Fibroblast of the aortic adventitia (primary cell): ENCODE measurements at places on chromosomes 13 and 19. TPM values are rescaled to one million over a fixed set of nuclear protein-coding genes. Genes with fewer than 3 reads are reported as not detected.

THAP8 gene
- total RNA-seq = 2.5 and 4.1 TPM in 2 replicates

GRCh38 chr19:57830071-57830602, at the start of gene ZNF587B:
Gene ZNF587B (plus strand): TSS chr19:57830299. CDS start chr19:57830529, 230 bp downstream.
- peak; percentile 62 for DNase-seq

DNA sequence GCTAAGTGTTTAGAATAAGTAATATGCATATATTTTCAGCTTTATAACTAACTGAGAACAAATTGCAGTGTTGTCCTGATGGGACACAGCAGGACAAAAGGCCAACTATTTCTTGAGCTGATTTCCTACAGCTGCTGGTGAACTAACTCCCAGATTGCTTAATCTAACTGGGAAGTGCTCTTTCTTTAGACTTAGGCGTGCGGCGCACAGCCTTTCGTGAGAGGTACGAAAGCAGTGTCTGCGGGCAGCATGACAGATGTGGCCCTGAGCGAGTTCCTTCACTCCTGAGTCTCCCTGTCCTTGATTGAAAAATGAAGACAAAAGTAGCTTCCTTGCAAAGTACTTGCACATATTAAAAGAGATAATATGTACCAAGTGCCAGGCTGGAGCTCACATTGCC, 47.3 kb upstream of the NPAS1 start:
- peak; percentile 63 for DNase-seq

DNA sequence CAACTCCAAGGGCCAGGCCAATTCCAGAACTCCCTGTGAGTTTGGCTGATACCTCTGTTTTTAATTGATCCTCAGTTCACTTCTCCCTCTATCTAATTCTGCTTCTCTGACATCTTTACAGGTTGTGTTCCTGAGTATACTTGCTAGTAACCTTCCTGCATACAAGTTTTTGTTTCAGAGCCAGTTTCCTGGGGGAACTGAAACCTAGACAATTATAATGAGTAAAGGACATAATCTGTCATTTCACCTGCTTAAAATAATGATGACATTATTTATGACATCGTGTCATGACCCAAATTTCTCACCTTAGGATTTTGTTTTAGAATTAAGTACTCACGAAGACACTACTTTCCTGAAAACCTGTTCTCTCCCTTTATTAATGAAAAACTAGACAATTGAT, 12.5 kb upstream of the MYCBP2 start:
- DNase-seq = no peak

CGB5 gene
- total RNA-seq = not detected in 2 replicates

GRCh38 chr13:45752510-45752909, 50.4 kb downstream of the CBY2 start:
- DNase-seq = no peak

DNA sequence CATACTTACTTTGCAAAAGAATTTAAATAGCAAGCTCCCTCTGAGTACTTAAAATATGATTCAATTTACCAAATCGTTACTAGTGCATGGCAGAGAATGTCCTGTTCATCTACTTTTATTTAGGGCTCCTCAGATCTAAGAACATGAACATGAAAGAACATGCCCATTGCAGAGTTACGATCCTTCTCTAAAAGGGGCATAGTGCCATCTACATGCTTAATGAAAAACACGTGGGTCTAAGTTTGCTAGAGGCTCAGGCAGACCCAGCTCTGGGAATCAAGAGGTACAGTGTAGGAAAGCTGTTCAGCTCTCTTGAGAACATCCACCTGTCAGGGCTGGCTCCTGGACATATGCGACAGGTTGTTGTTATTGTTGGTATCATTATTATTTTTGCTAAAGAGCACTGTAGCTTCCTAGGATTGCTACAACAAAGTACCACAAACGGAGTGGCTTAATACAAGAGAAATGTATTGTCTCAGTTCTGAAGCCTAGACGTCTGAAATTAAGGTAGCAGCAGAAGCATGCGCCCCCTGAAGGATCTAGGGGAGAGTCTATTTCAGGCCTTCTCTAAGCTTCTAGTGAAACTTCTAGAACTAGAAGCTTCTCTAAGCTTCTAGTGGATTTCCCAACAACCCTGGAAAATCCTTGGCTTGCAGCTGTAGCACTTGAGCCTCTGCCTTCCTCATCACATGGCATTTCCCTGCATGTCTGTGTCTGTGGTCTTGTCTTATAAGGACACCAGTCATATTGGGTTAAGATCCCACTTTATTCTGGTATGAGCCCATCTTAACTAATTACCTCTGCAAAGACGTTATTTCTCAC, 133.9 kb downstream of the DCT start:
- DNase-seq = peak; percentile 76

DNA sequence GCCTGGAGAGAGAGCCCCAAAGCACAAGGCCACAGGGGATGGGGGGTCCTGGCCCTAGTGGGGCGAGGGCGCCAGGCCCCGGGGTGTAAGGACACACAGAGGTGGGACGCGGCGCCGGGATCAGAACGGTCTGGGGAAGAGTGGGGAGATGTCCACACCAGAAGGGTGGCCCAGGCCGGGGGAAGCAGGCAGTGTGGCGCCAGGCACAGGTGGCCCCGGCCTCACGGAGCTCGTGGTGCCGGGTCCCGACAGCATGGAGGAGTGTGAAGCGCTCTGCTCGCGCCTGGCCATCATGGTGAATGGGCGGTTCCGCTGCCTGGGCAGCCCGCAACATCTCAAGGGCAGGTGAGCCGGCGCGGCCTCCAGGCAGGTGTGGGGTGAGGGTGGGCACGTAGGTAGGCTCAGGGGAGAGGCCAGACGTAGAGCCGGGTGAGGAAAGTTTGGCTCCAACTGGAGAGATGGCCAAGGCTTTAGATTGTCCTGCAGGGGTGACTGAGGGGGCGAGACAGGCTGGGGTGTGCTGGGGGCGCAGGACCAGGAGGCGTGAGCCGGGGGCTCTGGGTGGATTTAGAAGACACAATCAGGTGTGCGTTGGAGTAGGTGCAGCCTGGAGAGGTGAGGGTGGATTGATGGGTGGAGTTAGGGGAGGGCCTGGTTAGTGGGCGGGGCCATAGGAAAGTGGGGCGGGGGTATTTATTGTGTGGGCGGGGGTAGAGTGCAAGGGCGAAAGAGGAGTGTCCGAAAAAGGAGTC, 2.9 kb upstream of the ARHGAP45 start:
- DNase-seq = no peak

DNA sequence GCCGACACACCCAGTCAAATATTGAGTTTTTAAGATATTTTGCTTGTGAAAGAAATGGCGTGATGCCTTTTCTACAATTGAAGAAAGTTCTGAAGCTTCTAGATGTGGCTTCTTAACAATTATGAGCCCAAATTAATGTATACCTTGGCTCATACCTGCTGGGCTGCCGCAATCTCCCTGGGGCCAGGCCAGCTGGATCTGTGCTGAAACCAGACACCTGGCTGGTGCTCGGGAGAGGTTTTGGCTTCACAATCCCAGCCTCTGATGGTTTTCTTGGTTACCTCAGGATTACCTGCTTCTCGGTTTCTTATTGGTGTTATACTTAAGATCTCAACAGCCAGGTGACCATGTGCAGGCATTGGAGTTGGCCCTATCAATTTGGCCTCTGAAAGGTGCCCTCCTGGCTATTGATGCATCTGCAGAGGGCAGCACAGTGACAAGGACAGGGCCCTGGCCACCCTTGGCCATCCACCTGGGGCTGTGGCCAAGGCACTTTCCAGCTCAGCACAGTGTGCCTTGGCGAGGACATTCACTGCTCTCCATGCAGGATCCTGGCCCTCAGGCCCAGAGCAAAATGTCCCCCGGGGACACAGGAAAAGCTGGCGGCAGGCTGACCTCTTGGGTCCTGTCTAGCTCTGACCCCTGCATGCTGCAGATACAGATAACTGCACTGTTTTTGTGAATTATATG, 305.0 kb downstream of the ZNF536 start:
- no peak for DNase-seq

IL17D gene
- 1.6 and 5.0 TPM in 2 replicates for total RNA-seq

DNA sequence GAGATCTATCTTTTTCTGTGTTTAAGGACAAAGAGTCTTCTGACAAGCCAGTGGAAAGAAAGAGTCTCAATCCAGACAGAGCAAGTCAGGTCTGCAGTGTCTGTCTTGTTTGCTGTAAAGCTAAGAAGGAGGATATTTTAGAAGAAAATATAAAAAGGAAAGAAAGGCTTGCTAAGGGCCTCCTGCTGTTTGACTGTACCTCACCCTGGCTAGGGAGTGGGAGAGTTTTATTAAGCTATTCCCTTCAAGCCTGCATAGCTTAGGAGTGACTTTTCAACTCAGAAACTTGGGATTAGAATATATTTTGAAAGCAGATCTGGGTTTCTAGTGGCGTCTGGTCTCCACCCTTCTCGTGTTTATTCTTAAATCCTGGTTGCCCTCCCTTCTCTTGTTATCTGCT, 460.0 kb downstream of the COG6 start:
- DNase-seq = peak; percentile 38

GRCh38 chr19:16104722-16105121, 7.0 kb upstream of the RAB8A start:
- DNase-seq = no peak

GRCh38 chr19:33797802-33798671, 1.4 kb downstream of the KCTD15 start:
- DNase-seq = no peak

- DNase-seq = peak; percentile 85
These were observed 149.0 kb upstream of the SERP2 start for GRCh38 chr13:44224450-44225149.

DNA sequence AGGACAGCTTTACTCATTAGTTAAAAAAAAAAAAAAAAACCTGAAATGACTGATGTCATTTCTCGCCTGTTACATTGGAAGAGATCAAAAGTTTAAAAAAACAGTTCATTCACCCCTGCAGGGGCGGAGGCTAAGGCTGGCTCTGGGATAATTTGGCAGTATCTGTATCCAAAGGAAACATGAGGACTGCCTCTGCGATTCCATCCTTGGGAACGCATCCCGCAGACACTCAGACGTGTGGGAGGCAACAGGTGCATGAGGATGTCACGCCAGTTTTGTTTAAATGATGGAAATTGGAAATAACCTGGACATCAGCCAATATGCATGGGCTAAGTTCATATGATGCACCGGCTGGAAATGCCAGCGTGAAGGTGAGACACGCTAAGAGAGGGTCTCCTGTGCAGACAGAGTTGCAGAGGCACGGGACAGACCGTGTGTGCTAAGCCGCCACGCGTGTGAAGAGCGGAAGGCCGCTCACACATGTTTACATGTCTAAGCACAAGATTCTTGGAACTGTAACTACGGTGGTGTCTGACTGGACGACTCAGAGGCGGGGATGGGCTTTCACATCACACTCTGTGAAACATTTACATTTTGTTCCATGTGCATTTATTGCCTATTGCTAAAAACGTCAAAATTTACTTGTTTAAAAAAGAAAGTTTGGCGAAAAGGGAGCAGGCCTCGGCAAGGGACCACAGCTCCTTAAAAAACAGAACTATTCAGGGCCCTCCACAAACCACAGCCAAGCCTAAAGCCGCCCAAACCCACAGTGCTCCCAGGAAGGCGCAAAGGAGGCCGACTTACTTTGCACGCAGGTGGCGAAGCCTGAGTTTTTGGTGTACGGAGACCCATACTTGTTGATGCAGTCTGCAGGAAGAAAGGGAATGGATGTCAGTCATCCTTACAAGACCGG, 17.9 kb downstream of the GAS6 start:
- no peak for DNase-seq

GRCh38 chr19:12696366-12697335, at the start of gene FBXW9:
Gene FBXW9 (minus strand): TSS chr19:12696631. CDS start chr19:12696581, 50 bp downstream.
- peak; percentile 97 for DNase-seq

ZSCAN18 gene
- 7.6 and 50.7 TPM in 2 replicates for total RNA-seq

RASGRP4 gene
- not detected in 2 replicates for total RNA-seq

POGLUT2 gene
- total RNA-seq = 9.6 and 17.8 TPM in 2 replicates

DNA sequence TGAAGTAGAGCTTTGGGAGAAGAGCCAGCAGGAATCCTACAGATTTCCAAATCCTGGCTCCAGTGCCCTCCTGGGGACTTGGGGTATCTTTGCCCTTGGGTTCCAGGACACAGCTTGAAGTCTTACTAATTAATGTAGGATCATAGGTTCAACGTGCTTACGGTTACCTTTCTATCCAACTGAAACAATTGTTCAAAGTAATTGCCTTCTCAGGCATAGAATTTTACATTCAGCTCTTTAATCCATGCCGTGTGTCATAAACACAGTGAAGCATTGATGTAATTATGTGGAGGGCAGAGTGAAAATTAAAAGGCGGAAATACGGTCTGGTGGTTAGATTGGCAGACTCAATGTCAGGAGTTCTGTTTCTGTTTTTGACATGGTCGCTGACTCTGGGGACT, 170.4 kb downstream of the COG6 start:
- DNase-seq = no peak

- no peak for DNase-seq
These were observed 491 bp downstream of the CCER2 start for GRCh38 chr19:38911388-38912001.

GRCh38 chr13:83824120-83824519, 58.2 kb downstream of the SLITRK1 start:
- DNase-seq = no peak

GRCh38 chr19:45770192-45771101, 1.4 kb upstream of the SIX5 start:
- DNase-seq = peak; percentile 97

- no peak for DNase-seq
These were observed 316.8 kb downstream of the ATP8A2 start for GRCh38 chr13:25688536-25688935.

DNA sequence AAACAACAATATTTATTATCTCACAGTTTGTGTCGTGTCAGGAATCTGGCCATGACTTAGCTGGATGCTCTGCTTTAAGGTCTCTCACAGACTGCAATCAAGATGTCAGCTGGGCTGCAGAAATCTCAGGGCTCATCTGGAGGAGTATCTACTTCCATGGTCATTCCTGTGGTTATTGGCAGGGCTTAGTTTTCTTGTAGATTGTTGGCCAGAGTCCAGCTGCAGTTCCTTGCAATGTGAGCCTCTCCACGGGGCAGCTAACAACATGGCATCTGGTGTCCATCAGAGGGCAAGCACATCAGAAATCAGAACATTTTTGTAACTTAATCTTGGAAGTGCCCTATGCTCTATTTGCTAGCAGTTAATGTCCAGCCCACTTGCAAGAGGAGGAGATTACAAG, 45.7 kb upstream of the TDRD3 start:
- peak; percentile 63 for DNase-seq

GRCh38 chr13:91318886-91319285, 28.6 kb upstream of the MIR17HG start:
- no peak for DNase-seq

- DNase-seq = no peak
These were observed 187.2 kb upstream of the SOX1 start for GRCh38 chr13:111879719-111880118.

- DNase-seq = peak; percentile 66
These were observed 21.7 kb upstream of the DOCK9 start for GRCh38 chr13:98999639-98999952.

DNA sequence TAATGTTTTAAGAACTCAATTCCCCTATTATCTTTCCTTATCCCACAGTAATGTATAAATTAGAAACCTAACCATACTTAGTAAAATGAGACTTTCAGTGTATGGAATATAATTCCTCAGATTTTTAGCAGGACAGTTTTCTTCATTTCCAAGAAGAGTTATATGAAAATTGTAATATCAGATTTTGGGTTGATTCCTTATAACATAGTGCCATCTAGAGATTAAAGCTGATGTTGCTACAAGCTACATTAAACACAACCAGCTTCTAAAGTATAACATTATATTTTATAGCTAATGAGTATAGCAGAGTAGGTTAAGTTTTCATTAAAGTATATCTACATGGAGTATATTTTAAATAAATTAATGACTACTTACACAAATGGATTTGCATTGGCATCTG, 99.7 kb upstream of the MIR17HG start:
- DNase-seq = no peak

FRY gene
- 4.3 and 4.9 TPM in 2 replicates for total RNA-seq

CEACAM21 gene
- total RNA-seq = not detected in 2 replicates

ZNF560 gene
- total RNA-seq = 0.09 and 0.16 TPM in 2 replicates
